HFFc6 (cell line): ENCODE measurements at places on chromosomes 2 and 18.
A peak's percentile ranks its signal among the peaks of the same experiment; 100 is the strongest.

- peaks cover 31% of the 10 kb centered on the region for H3K4me1 ChIP-seq
- H3K4me3 ChIP-seq, result no peak overlapping the region
- no peak for DNase-seq
- peaks cover 4% of the 10 kb centered on the region; the same call in 1 of the 2 replicates for H3K27me3 ChIP-seq
Measured at GRCh38 chr2:172677363-172677762, 58.3 kb upstream of the RAPGEF4 start.

DNA sequence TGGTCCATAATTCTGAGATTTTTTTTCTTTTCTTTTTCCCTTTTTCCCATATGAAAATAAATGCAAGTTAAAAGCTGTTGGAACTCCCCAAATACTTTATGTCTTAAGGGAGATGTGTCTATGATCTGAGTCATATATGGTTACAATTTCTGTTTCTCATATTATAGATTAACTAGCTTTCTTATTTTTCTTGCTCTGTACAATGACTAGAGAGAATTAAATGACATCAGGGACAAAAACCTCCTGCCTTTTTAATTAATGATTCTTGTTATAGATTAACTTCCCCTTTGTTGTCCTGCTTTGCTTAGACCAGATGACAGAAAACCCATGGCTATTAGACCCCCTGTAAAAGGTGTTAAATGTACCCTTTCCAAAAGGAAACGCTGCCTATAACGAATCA, 643.9 kb upstream of the NXPH2 start:
- no peaks in the 10 kb centered on the region for H3K27me3 ChIP-seq
- no peak overlapping the region for H3K27ac ChIP-seq
- no peak for DNase-seq
- H3K4me3 ChIP-seq, result no peak overlapping the region

DNA sequence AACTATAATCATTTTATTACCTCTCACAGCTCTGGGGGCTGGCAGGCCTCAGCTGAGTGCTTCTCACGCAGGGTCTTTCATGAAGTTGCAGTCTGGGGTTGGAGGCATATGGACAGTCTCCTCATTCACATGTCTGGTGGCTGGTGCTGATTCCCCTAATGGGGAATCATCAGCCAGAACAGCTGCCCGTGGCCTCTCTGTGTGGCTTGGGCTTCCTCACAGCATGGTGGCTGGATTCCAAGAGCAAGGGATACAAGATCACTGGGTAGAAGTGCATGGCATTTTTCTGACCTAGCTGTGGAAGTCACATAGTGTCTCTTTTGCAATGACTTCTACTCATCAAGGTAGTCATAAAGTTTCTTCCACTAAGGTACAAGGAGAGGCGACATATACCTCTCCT, 59.0 kb upstream of the LAPTM4A start:
- peaks cover 32% of the 10 kb centered on the region for H3K4me1 ChIP-seq
- no peak overlapping the region for H3K27ac ChIP-seq
- DNase-seq, result no peak
- peaks cover 6% of the 10 kb centered on the region; the same call in 1 of the 2 replicates for H3K36me3 ChIP-seq

- H3K4me1 ChIP-seq, result no peaks in the 10 kb centered on the region
- no peak overlapping the region for H3K27ac ChIP-seq
- DNase-seq, result no peak
- H3K4me3 ChIP-seq, result no peak overlapping the region
- no peaks in the 10 kb centered on the region for H3K36me3 ChIP-seq
Measured at GRCh38 chr2:216830346-216830745, 29.5 kb downstream of the TNP1 start.

- H3K4me1 ChIP-seq, result no peaks in the 10 kb centered on the region
- no peak overlapping the region for H3K27ac ChIP-seq
- H3K27me3 ChIP-seq, result peaks cover 41% of the 10 kb centered on the region
- H3K4me3 ChIP-seq, result no peak overlapping the region
Measured at GRCh38 chr2:240644171-240644651, 18.9 kb downstream of the GPR35 start.

DNA sequence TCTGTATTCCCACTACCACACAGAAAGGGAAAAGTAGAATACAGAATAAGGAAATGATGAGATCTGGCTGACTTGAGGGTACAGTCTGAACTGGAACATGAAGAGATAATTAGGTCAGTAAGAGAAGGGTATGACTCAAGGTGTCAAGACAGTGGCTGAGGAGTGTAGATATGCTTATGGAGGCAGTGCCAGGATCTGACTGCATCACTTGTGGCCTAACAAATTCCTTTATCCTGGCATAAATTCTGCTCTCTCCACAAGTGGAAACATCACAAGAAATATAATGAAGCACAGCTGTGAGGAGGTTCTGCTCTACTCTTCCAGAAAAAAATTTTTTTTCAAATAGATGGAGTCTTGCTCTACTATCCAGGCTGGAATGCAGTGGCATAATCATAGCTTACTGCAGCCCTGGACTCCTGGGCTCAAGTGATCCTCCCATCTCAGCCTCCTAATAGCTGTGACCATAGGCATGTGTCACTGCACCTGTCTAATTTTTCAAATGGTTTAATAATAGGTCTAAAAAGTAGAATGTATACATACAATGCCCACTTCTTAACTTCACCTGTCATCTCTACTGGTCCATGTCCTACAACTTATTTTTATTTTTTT, 85.3 kb downstream of the C2orf74 start:
- peaks cover 56% of the 10 kb centered on the region for H3K36me3 ChIP-seq
- peak overlapping the region; percentile 37 for H3K27ac ChIP-seq
- peak; percentile 75 for DNase-seq

DNA sequence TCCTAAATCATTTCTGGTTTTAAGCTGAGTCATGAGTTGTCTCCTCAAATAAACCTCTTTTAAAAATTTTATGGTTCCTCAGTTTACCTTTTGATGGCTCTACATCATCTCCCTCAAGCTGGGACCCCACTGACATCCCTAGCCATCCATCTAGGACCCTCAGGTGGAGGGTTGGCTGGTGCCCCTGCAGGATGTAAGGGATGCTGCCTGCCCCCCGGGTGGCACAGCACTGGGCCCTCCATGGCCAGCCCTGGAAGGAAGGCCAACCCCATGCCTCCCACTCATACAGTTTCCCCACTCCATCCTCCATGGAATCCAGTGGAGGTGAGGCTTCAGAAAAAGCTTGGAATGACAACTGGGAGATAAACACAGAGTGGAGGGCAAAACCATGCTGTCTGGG, 17.2 kb upstream of the GPC1 start:
- H3K4me1 ChIP-seq, result no peaks in the 10 kb centered on the region
- no peak overlapping the region for H3K4me3 ChIP-seq
- H3K27ac ChIP-seq, result no peak overlapping the region
- peaks cover 3% of the 10 kb centered on the region; the same call in 1 of the 2 replicates for H3K27me3 ChIP-seq

GRCh38 chr2:122542646-122543045, 787.2 kb downstream of the TSN start:
- no peak overlapping the region for H3K4me3 ChIP-seq
- H3K27ac ChIP-seq, result no peak overlapping the region
- H3K27me3 ChIP-seq, result no peaks in the 10 kb centered on the region
- no peaks in the 10 kb centered on the region for H3K36me3 ChIP-seq

GRCh38 chr2:135676031-135676430, 65.6 kb upstream of the UBXN4 start:
- H3K4me1 ChIP-seq, result peaks cover 7% of the 10 kb centered on the region
- peak overlapping the region; percentile 50; the same call in 1 of the 2 replicates for H3K27ac ChIP-seq
- no peaks in the 10 kb centered on the region for H3K27me3 ChIP-seq
- peaks cover 23% of the 10 kb centered on the region for H3K36me3 ChIP-seq
- no peak for DNase-seq
- H3K4me3 ChIP-seq, result no peak overlapping the region

DNA sequence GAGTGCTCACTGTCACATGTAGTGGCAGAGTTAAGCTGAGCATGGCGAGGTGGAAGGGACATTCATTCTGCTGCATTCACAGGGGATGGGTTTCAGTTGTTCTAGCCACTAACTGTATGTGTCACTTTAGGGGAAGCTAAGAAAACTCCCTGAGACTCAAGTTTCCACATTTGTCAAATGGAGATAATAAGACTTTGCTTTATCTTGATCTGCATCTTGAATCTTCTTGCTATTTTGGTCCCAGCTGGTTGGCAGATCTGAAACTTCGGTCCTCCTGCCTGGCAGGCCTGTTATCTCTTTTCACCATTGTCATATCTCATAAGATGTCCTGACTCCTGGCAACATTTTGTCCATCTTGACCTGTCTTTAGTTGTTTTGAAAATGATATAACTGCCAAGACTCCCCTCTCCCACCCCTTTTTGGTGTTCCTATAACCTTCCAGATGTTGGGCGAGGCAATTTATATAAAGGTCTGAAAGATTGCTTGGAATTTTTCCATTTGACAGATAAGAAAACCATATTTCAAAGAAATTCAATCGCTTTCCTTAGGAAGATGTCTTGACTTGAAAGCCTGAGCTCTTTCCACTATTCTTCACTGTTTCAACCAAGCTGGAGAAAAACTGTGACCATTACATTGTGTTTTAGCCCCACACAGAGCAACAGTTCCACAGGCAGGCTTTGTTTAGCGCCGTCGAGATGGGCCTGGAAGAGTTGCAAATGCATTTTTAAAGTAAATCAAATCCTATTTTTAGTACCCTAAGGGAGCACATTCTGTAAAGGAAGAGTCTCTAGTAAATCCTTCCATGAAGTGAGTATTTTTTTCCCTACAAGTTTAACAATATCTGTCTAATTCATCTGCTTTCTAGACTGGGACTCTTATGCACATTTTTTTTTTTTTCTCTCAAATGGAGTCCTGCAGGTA, 33.4 kb downstream of the MYCN start:
- no peaks in the 10 kb centered on the region for H3K4me1 ChIP-seq
- no peak for DNase-seq
- H3K27me3 ChIP-seq, result no peaks in the 10 kb centered on the region; the same call in 1 of the 2 replicates

DNA sequence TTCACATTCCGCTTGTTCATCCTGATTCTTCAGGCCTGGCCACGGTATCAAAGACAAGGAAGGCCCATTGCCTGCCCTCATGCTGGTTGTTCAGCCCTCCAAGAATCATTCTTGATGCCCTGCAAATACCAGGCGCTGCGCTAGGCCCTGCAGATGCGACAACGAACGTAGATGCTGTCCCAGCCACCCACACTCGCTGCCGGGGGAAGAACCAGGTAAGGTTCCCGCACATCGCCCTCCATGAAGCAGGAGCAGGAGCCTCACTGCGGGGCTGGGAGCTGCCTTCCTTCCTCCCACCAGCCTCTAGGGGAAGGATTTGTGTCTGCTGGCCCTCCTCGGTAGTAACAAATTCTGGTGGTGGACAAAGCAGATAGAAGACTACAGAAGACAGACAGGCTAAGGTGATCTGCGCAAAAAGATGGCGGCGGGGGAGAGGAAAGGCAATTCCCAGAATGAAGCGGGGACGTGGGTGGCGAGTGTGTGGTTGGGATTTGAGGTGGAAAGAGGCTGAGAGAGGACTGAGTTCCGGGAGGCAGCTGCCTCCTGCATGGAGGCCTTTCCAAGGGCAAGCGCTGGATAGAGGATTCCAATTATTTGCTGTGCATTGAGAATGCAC, 19.8 kb upstream of the GPR55 start:
- H3K36me3 ChIP-seq, result no peaks in the 10 kb centered on the region
- DNase-seq, result no peak
- H3K4me3 ChIP-seq, result no peak overlapping the region
- H3K27me3 ChIP-seq, result peaks cover 28% of the 10 kb centered on the region
- no peak overlapping the region for H3K27ac ChIP-seq
